ENCODE measurements at places on chromosomes 7 and 10. TPM values are rescaled to one million over a fixed set of nuclear protein-coding genes. Genes with fewer than 3 reads are reported as not detected.

OR9A2 gene
- not detected for total RNA-seq

AKR1D1 gene
- total RNA-seq = not detected

TRIM74 gene
- 1.1 TPM for total RNA-seq

SPAG6 gene
- 10.4 TPM for total RNA-seq

ZNF479 gene
- total RNA-seq = not detected

DNA sequence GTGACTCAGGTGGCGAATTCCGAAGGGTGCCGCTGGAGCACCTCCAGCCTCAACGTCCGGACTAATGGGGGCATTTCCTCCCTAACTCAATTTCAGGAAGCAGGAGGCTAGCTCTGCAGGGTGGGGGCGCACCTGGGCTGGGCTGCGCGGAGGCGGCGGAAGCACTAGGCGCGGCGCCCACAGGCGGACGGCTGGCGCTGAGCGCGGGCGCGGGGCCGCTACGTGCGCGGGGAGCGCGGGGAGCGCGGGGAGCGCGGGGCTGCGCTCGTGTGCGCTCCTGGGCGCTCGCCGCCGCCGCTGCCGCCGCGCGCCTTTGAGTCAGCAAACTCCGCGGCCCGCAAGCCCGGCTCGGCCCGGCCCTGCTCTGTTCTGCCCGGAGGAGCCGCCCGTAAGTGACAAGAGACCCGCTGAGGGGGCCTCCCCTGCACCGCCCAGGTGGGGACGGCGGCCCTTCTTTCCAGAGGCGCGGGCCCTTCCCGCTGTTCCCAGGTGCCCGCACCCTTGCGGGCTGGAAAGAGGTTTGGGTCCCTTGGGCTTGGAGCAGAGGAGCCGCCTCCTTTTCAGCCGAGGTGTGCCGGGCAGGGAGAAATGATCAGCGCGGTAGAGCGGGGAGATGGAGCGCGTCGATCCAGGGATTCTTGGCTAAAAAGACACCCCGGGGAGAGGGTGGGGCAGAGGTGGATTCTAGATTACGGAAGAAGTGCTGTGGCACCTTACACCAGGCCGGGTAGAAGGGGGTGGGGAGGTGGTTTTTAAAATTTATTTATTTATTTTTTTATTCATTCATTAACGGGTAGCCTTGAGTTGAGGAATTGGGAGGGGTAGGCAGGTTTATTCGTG lies at the start of gene SNX10:
Gene SNX10 (plus strand): TSS at position 164 of the 840 bp plus-strand sequence. CDS start 54,581 bp downstream, outside the sequence.
- H3K36me3 ChIP-seq = no peaks in the 10 kb centered on the region
- H3K27ac ChIP-seq = peak within 1 kb of the TSS; percentile 81

- no peaks in the 10 kb centered on the region for H3K27me3 ChIP-seq
- H3K36me3 ChIP-seq = no peaks in the 10 kb centered on the region
- no peak overlapping the region for H3K27ac ChIP-seq
- no peak for DNase-seq
These were observed 51.2 kb downstream of the ARL4A start for GRCh38 chr7:12738665-12739064.
